ENCODE measurements at places on chromosomes 6 and 20. TPM values are rescaled to one million over a fixed set of nuclear protein-coding genes. Genes with fewer than 3 reads are reported as not detected.

DNA sequence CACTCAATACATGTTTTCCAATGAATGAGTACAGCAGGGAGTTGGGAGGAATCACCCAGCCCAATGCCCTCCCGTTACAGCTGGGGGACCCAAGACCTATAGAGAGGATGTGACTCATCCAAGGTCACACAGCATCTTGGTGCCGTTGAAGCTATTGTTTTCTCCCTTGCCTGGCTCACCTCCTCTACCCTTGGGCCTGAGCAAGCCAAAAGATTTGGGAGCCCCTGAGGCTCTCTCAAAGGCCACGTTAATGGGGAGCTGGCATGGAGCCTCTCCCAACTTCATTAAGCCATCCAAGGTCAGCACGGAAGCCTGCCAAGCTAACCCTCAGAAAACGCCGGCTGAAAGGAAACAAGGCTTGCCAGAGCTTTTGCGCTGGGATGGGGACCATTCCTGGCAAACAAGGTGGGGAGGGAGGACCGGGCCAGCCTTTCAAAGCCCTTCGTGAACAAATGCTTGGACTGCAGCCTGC lies 30.4 kb downstream of the KCNB1 start:
- peak; percentile 56 for DNase-seq

DNA sequence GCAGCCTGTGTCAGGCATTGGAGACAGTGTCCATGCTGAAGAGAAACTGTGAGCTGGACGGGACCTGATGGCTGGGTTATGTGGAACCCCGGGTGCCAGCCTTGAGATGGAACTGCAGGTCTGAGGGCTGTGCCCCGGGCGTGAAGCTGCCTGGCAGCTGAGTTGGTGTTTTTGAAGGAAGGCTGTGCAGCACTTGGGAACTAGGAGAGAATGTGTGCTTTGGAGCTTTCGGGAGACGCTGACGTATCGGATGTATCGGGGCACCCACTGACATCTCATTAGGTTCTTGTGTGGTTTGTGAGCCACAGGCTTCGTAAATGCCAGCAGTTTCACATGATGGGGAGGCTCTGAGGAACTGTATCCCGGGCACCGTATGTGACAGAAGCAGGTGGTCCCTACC lies 2.2 kb downstream of the DLGAP4 start:
- no peak for DNase-seq

PRR18 gene
- total RNA-seq: not detected

DNA sequence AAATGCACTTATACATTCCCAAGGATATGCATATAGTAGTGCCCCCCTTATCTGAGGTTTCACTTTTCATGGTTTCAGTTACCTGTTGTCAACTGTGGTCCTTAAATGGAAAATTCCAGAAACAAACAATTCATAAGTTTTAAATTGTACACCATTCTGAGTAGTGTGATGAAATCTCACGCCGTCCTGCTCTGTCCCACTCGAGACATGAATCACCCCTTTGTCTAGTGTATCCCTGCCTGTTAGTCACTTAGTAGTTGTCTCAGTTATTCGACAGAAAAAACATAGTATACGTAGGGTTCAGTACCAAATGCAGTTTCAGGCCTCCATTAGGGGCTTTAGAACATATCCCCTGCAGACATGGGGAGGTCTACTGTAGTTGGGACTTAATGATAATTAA lies 57.0 kb downstream of the MAP1LC3A start:
- DNase-seq: no peak

DNA sequence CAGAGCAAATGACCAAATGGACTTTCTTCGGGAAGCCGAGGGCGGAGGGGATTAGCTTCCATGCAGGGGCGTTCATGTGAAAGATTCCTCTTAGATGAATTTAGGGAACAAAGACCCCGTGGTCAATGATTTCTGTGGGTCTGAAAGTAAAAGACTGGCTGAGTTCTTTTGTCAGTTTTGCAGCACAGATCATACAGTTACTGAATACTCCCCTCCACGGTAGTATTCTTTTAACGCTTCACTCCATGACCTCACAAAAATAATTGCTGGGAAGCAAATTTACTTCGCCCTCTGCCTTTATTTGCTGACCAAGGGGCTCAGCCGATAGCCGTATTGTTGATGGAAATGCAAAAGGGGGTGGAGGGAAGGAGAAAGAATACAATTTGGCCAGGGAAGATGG lies 86.0 kb upstream of the SALL4 start:
- no peak for DNase-seq

LY6G6C gene
- not detected for total RNA-seq

CD93 gene
- total RNA-seq: under 0.01 TPM

- no peak for DNase-seq
These were observed 402 bp downstream of the OSBPL2 start for GRCh38 chr20:62238569-62239277.

DNA sequence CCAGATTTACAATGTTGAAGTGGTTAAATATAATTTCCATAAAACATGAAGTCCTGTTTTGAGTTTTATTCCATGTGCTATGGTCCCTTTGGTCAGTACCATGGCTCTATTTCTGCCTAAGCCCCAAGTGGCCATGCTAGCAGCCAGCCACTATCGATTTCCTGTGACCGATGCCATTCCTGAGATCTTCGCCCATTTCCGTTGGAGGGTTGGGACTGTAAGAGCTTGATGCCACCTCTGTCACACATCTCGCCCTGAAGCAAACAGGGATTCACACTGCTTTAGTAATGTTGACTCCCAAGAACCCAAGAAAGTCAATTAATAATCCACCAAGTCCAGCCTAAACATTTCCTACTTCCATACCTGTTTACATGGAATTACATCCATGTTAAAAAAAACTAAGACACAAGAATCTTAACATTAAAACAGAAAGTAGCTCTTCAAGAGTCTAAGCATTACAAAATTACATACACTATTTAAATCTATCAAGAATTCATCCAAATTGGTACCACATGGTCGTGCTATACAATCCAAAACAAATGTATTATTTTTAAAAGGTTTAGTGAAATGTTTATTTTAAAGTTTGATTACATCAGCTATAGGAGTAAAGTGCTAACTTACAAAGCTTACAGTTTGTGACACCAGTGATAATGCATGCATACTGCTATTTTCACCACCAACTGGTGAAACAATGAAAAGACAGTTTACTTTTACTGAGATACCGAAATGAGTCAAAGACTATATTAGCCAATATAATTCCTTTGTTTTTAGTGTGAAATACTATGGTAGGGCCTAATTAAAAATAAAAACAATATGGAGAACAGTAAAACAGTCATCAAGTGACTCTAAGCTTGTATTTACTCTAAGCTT lies 2.5 kb downstream of the RBM39 start:
- no peak for DNase-seq

DNA sequence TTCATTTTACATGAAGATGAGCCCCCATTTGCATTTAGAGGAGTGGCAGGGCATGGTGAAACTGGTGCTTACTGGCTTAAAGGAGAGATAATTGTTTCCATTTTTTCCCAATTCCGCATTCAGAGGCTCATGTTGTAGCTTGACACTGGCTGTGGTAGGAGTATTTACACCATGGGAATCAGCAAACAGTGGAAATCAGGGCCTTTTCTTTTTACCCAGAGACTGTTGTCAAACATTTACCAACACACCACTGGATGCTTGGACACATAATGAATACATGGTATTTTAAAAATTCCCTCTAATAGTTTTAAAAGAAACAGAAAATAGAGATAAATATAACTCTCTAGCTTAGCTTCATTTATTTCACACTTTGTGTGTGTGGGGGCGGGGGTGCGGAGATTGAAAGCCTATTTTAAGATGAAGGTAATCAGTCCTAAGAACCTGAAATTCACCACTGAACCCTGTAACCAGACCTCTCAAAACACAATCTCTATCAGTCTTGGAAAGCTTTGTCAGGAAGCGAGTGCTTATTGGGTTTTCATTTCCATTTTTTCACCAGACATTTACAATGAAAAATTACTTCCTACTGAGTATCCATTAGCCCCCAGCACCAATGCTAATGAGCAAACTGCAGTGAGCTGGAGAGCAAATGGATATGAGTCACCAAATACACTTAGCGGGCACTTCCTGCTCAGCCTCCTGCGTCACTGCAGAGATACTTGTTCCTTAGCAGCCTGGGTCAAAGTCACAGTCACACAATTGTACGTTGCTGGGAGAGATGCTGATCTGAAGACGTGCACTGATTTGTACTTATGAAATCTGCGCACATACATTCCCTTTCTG lies 532.0 kb downstream of the BCKDHB start:
- DNase-seq: peak; percentile 96

- peak; percentile 6 for DNase-seq
These were observed 33.8 kb downstream of the KIF16B start for GRCh38 chr20:16539280-16540021.

Measured in Daoy (cell line).